A549 treated with CORT108297 at 1 μM for 4 hours (cell line): ENCODE measurements at places on chromosomes 13 and 19. TPM values are rescaled to one million over a fixed set of nuclear protein-coding genes. Genes with fewer than 3 reads are reported as not detected.

TNFRSF19 gene
- 2.8 to 3.6 TPM (median 3.2 TPM) in 5 replicates for total RNA-seq

IZUMO4 gene
- 0.40 to 0.66 TPM (median 0.50 TPM) in 5 replicates for total RNA-seq

PIP5K1C gene
- 9.7 to 13.8 TPM (median 12.6 TPM) in 5 replicates for total RNA-seq

ZIC2 gene
- total RNA-seq = 6.9 to 10.6 TPM (median 9.4 TPM) in 5 replicates

USE1 gene
- total RNA-seq = 13.4 to 16.6 TPM (median 15.8 TPM) in 5 replicates

MAP3K10 gene
- total RNA-seq = 13.0 to 19.8 TPM (median 17.8 TPM) in 5 replicates

PRODH2 gene
- 0.22 to 0.36 TPM (median 0.24 TPM) in 4 of 5 replicates, not detected in the other for total RNA-seq

ARL11 gene
- total RNA-seq = not detected in 5 replicates

ZNF808 gene
- total RNA-seq = 0.09 to 0.22 TPM (median 0.12 TPM) in 5 replicates

DACT3 gene
- total RNA-seq = 0.29 to 0.39 TPM (median 0.31 TPM) in 5 replicates

JOSD2 gene
- total RNA-seq = 52.7 to 92.9 TPM (median 89.0 TPM) in 5 replicates

ZNF431 gene
- total RNA-seq = 2.5 to 3.9 TPM (median 3.1 TPM) in 5 replicates

F10 gene
- not detected in 5 replicates for total RNA-seq

HIPK4 gene
- total RNA-seq = 0.17 to 0.29 TPM (median 0.27 TPM) in 5 replicates

RFPL4AL1 gene
- 0.28 TPM in 1 of 5 replicates, not detected in the others for total RNA-seq

NLRP11 gene
- total RNA-seq = 0.05 to 0.08 TPM (median 0.06 TPM) in 4 of 5 replicates, not detected in the other

LRCH1 gene
- 6.8 to 8.2 TPM (median 8.0 TPM) in 5 replicates for total RNA-seq

TJP3 gene
- total RNA-seq = 0.29 to 0.53 TPM (median 0.33 TPM) in 5 replicates

SYT3 gene
- 0.37 to 0.63 TPM (median 0.47 TPM) in 5 replicates for total RNA-seq

ZNF329 gene
- 2.6 to 3.8 TPM (median 3.0 TPM) in 5 replicates for total RNA-seq

GDF15 gene
- total RNA-seq = 26.2 to 63.2 TPM (median 48.3 TPM) in 5 replicates

ZNF677 gene
- total RNA-seq = not detected in 5 replicates

ZNF763 gene
- not detected in 5 replicates for total RNA-seq

CASP14 gene
- total RNA-seq = not detected in 5 replicates

ELSPBP1 gene
- total RNA-seq = not detected in 5 replicates

PRSS57 gene
- total RNA-seq = 0.13 TPM in 1 of 5 replicates, not detected in the others

ZNF835 gene
- total RNA-seq = not detected in 5 replicates

KCTD4 gene
- total RNA-seq = not detected in 5 replicates

CD37 gene
- not detected in 5 replicates for total RNA-seq

ZNF530 gene
- total RNA-seq = 4.3 to 5.7 TPM (median 4.9 TPM) in 5 replicates

LSR gene
- 7.1 to 11.5 TPM (median 10.2 TPM) in 5 replicates for total RNA-seq

SMARCA4 gene
- total RNA-seq = 7.7 to 12.3 TPM (median 9.8 TPM) in 5 replicates

ACER1 gene
- not detected in 5 replicates for total RNA-seq

OR7A5 gene
- not detected in 5 replicates for total RNA-seq

FZR1 gene
- 25.0 to 37.2 TPM (median 34.3 TPM) in 5 replicates for total RNA-seq

EPS8L1 gene
- total RNA-seq = 3.7 to 6.2 TPM (median 5.5 TPM) in 5 replicates

TSSK6 gene
- total RNA-seq = 0.85 to 2.1 TPM (median 1.7 TPM) in 5 replicates

TMEM238 gene
- total RNA-seq = 1.6 to 11.1 TPM (median 8.6 TPM) in 5 replicates
